ENCODE measurements at places on chromosomes 6 and 20. TPM values are rescaled to one million over a fixed set of nuclear protein-coding genes. Genes with fewer than 3 reads are reported as not detected.

DNA sequence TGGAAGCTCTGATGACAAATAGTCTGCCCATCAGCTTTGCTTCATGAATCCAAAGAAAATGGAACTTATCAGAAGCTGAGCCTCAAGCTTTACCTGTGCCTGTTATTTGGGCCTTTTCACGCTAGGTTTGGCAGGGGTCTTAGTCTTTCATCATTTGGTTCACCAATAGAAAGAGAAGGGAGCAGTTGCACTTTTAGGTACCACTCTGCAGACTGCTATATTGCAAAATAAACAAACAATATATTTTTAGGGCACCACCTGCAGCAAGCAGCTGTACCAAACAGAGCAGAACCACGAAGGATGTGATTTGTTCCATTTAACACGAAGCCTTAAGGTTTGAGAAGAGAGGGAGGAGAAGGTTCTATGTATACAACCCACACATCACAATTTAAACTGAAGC is 291.4 kb upstream of the RNF217 start:
- DNase-seq: no peak
- no peaks in the 10 kb centered on the region for H3K36me3 ChIP-seq

GRCh38 chr6:139676718-139677117 is 302.3 kb upstream of the CITED2 start:
- no peaks in the 10 kb centered on the region for H3K36me3 ChIP-seq
- H3K27me3 ChIP-seq: no peaks in the 10 kb centered on the region
- no peak for DNase-seq
- no peak overlapping the region for H3K4me3 ChIP-seq

Gene OR2B6
- not detected for total RNA-seq

Gene SLC24A3
- total RNA-seq: 1.4 TPM

DNA sequence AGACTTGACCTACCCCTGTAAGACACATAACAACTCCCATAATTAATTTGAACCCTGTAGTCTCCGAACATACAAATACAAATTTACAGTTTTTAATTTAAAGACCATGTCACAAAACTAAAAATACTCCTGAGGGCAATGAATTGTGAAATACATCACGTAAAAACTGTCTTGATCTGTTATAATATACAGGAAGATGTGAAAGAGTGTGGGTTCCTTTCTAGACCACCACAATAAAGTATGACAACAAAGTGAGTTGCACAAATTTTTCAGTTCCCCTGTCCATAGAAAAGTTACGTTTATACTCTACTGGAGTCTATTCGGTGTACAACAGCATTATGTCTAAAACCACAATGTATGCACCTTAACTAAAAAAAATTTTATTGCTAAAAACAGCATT is 11.0 kb upstream of the BLOC1S5 start:
- no peaks in the 10 kb centered on the region for H3K27me3 ChIP-seq
- DNase-seq: no peak
- H3K36me3 ChIP-seq: no peaks in the 10 kb centered on the region
- H3K4me3 ChIP-seq: no peak overlapping the region
- no peaks in the 10 kb centered on the region for H3K4me1 ChIP-seq

- H3K27me3 ChIP-seq: no peaks in the 10 kb centered on the region
- H3K4me3 ChIP-seq: no peak overlapping the region
- no peak for DNase-seq
- H3K4me1 ChIP-seq: no peaks in the 10 kb centered on the region
- H3K27ac ChIP-seq: no peak overlapping the region
Observed at GRCh38 chr6:126539022-126539421, 199.1 kb downstream of the CENPW start.

GRCh38 chr20:20820785-20821483 is 108.5 kb upstream of the RALGAPA2 start:
- no peaks in the 10 kb centered on the region for H3K27me3 ChIP-seq
- no peaks in the 10 kb centered on the region for H3K4me1 ChIP-seq
- H3K36me3 ChIP-seq: no peaks in the 10 kb centered on the region
- no peak overlapping the region for H3K27ac ChIP-seq

DNA sequence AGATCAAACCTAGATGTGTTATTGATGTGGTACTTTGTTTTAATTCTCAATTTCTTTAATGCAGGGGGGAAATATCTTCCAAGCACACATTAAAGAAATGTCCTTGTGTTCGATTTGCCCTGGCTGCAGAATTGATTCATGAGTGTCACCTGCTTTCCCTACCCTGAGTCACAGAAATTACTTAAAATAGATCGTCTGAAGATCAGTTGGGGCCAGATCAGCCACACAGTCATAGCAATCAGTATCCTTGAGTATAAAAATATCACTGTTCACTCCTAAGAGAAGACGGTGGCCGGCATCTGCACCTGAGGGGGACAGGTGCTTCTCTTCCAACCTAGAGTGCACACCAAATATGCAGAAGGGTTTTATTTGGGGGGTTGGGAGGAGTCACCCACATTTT is 115.2 kb upstream of the RIN2 start:
- no peaks in the 10 kb centered on the region for H3K27me3 ChIP-seq
- no peak overlapping the region for H3K27ac ChIP-seq
- no peak overlapping the region for H3K4me3 ChIP-seq
- no peaks in the 10 kb centered on the region for H3K36me3 ChIP-seq

DNA sequence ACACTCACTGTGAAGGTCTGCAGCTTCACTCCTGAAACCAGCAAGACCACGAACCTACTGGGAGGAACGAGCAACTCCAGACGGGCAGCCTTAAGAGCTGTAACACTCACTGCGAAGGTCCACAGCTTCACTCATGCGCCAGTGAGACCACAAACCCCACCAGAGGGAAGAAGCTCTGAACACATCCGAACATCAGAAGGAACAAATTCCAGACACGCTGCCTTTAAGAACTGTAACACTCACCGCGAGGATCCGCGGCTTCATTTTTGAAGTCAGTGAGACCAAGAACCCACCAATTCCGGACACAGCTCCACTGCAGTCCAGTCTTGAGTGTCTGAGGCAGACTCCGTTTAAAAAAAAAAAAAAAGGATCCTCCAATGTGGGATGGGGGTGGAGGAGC is 60.4 kb upstream of the ERVFRD-1 start:
- H3K36me3 ChIP-seq: no peaks in the 10 kb centered on the region
- DNase-seq: no peak
- H3K4me3 ChIP-seq: no peak overlapping the region
- H3K4me1 ChIP-seq: no peaks in the 10 kb centered on the region
